ENCODE measurements at places on chromosomes 7 and 10. TPM values are rescaled to one million over a fixed set of nuclear protein-coding genes. Genes with fewer than 3 reads are reported as not detected.

GRCh38 chr7:16944936-16945335 lies 63.2 kb upstream of the AGR3 start:
- no peaks in the 10 kb centered on the region for H3K36me3 ChIP-seq
- no peaks in the 10 kb centered on the region for H3K4me1 ChIP-seq
- no peak overlapping the region for H3K27ac ChIP-seq

- H3K27me3 ChIP-seq: no peaks in the 10 kb centered on the region
- peak overlapping the region; percentile 88 for H3K27ac ChIP-seq
- DNase-seq: no peak
- peaks cover 52% of the 10 kb centered on the region for H3K4me1 ChIP-seq
- H3K4me3 ChIP-seq: peak overlapping the region; percentile 66
Observed at GRCh38 chr7:130913639-130914553, 179.9 kb upstream of the KLF14 start.

KIF20B gene
- total RNA-seq: 20.1 TPM

GRCh38 chr7:17158261-17158660 lies 140.2 kb upstream of the AHR start:
- no peak for DNase-seq
- no peaks in the 10 kb centered on the region for H3K27me3 ChIP-seq
- H3K27ac ChIP-seq: no peak overlapping the region
- H3K4me3 ChIP-seq: no peak overlapping the region

FBH1 gene
- total RNA-seq: 78.6 TPM

DNA sequence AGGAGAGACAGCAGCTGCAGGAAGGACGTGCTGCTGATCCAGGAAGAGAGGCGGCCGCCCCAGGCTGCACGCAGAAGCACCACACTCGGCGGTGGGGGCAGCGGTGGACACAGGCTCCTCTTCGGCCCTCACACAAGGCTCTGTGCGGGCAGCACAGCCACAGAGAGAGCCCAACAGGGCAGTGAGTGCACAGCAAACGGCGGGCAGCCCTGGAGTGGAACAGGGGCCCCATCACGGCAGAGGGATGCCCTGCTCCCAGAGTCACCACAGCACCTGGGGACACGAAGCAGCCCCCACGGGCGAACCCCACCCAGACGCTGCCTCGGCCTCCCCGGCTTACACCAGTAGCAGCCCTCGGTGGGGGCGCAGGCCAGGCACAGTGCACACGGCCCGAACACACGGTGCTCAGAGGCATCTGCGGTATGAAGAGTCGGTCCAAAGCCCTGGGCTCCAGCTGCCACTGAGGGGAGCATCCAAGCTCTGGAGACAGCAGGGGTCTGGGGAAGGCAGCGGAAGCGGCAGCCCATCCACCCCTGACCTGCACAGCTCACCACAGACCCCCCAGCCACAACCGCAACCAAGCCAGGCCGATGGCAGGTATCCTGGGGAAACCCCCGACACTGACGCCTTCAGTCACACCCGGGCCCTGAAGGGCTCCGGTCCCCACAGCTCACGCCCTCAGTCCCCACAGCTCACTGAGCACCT lies 16.8 kb downstream of the NUDT1 start:
- no peak for DNase-seq
- no peak overlapping the region for H3K4me3 ChIP-seq
- H3K27me3 ChIP-seq: no peaks in the 10 kb centered on the region
- no peak overlapping the region for H3K27ac ChIP-seq
- no peaks in the 10 kb centered on the region for H3K36me3 ChIP-seq
- no peaks in the 10 kb centered on the region for H3K4me1 ChIP-seq

GRCh38 chr7:13327669-13328068 lies 640.2 kb downstream of the ARL4A start:
- no peaks in the 10 kb centered on the region for H3K4me1 ChIP-seq
- no peak for DNase-seq
- no peak overlapping the region for H3K4me3 ChIP-seq
- no peaks in the 10 kb centered on the region for H3K27me3 ChIP-seq
- no peaks in the 10 kb centered on the region for H3K36me3 ChIP-seq

- DNase-seq: no peak
- no peak overlapping the region for H3K4me3 ChIP-seq
- H3K4me1 ChIP-seq: no peaks in the 10 kb centered on the region
- H3K27me3 ChIP-seq: no peaks in the 10 kb centered on the region
Observed at GRCh38 chr10:73932620-73933112, 21.7 kb downstream of the PLAU start.

GRCh38 chr7:8480527-8480926 lies 47.1 kb downstream of the NXPH1 start:
- DNase-seq: no peak
- no peak overlapping the region for H3K27ac ChIP-seq
- no peaks in the 10 kb centered on the region for H3K36me3 ChIP-seq
- H3K4me1 ChIP-seq: no peaks in the 10 kb centered on the region

TSPAN15 gene
- total RNA-seq: 1.2 TPM

DNA sequence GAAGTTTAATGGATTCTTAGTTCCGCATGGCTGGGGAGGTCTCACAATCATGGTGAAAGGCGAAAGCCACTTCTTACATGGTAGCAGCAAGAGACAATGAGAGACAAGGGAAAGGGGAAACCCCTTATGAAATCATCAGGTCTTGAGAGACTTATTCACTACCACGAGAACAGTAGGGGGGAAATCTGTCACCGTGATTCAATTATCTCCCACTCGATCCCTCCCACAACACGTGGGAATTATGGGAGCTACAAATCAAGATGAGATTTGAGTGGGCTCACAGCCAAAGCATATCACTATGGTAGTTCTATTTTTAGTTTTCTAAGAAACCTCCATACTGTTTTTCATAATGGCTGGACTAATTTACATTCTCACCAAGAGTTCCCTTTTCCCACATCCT lies 36.7 kb downstream of the SPAM1 start:
- H3K4me3 ChIP-seq: no peak overlapping the region
- DNase-seq: no peak
- no peaks in the 10 kb centered on the region for H3K4me1 ChIP-seq
- H3K27ac ChIP-seq: no peak overlapping the region

DNA sequence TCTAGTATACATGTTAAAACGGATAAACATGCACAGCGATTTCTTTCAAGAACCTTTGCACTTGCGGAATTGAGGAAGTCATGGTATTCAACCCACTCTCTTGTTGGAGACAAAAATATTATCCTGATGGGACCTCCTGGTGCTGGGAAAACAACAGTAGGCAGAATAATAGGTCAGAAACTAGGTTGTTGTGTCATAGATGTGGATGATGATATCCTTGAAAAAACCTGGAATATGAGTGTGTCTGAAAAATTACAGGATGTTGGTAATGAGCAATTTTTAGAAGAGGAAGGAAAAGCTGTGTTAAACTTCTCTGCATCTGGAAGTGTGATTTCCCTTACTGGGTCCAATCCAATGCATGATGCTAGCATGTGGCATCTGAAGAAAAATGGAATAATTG lies 6.9 kb downstream of the THNSL1 start:
- H3K36me3 ChIP-seq: no peaks in the 10 kb centered on the region
- no peaks in the 10 kb centered on the region for H3K27me3 ChIP-seq
- H3K27ac ChIP-seq: no peak overlapping the region
- H3K4me3 ChIP-seq: no peak overlapping the region
- H3K4me1 ChIP-seq: no peaks in the 10 kb centered on the region

DNA sequence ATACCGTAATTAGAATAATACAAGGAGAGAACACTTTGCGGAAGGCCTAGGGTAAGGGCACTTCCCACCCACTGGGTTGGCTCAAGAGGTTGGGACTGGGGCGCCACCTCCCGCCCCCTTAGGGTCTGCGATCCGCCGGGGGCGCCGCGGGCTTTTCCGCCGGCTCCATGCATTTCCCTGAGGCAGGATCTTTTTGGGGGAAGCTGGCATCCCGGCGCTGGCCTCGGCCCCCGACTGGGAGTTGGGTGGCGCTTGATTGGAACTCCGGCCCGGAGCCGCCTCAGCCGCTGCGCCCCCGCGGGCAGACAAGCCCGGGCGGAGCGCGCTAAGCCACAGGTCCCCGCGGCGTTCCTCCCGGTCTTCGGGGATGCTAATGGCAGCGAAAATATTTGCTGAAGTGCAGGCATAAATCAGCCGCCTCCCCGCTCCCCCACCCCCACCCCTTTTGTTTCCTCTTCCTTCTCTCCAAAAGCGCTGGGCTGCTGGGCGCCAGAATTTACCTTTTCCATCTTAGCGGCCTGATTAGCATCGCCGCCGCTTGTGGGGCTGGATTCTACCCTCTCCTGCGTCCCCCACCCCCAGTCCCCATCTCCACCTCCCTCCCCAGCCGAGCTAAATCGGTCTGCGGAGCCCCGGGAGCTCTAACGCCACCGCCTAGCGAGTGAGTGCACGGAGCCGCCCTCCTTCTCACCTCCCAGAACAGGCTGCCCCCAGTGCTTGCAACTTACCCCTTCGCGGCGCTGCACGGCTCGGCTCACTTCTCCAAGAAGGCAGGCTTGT lies 5.1 kb downstream of the UNC5B start:
- no peaks in the 10 kb centered on the region for H3K4me1 ChIP-seq
- H3K27me3 ChIP-seq: peaks cover 9% of the 10 kb centered on the region
- no peak overlapping the region for H3K27ac ChIP-seq

DNA sequence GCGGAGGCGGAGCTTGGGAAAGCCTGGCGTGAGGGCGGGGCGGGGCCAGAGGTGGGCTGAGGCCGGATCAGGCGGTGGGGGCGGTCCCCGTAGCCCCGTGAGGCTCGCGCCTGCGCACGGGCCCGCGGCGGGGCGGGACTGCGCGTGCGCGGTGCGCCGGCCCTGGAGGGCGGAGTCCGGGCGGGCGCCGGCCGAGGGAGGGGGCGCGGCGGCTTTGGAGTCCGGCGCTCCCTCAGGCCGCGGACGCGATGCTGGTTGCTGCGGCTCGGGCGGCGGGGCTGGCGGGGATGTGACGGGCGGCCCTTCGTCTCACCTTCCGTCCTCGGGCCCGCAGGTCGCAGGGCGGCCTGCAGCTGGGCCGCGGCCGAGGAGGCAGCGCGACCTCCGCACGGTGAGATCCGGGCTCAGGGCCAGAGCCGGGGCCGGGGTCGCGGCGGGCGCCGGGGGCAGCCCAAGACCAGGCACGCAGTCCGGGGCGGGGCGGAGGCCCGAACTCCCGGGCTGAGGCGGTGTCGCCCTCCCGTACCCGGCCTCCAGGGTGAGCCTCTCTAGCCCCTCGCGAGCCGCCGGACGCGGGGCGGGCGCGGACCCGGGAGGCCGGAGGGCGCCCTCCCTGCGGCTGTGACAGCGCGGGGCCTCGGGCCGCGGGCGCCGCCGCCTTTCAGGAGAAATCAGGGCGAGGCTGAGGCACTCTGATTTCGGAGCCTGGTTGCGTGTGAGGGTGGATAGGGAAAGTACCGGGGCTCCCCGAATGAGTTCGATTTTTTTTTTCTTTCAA lies at the start of gene CCSER2:
TSS of gene CCSER2 (plus strand) at position 172 of the 778 bp plus-strand sequence. CDS start 42,464 bp downstream, outside the sequence.
- no peaks in the 10 kb centered on the region for H3K36me3 ChIP-seq
- H3K4me3 ChIP-seq: peak within 1 kb of the TSS; percentile 74
- DNase-seq: peak; percentile 99
- no peaks in the 10 kb centered on the region for H3K27me3 ChIP-seq
- peak within 1 kb of the TSS; percentile 100 for H3K27ac ChIP-seq
- peaks cover 26% of the 10 kb centered on the region for H3K4me1 ChIP-seq

DNA sequence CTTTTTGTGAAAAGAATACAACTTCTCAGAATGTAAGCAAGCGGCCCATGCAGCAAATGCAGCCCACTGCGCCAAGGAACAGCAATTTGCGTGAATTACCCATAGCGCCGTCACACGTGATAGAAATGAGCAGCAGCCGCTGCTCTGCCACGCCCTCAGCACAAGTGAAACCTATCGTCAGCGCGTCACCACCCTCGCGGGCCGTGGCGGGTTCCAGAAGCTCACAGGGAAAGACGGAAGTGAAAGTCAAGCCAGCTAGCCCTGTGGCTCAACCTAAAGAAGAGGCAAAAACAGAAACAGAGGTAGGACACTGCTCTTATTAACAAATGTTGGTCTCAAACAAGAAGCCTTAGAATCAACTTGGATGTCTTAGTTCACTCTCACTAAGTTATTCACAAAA lies 70.5 kb downstream of the SHH start:
- peaks cover 39% of the 10 kb centered on the region for H3K36me3 ChIP-seq
- DNase-seq: no peak
- H3K27me3 ChIP-seq: no peaks in the 10 kb centered on the region
- no peak overlapping the region for H3K4me3 ChIP-seq

DNA sequence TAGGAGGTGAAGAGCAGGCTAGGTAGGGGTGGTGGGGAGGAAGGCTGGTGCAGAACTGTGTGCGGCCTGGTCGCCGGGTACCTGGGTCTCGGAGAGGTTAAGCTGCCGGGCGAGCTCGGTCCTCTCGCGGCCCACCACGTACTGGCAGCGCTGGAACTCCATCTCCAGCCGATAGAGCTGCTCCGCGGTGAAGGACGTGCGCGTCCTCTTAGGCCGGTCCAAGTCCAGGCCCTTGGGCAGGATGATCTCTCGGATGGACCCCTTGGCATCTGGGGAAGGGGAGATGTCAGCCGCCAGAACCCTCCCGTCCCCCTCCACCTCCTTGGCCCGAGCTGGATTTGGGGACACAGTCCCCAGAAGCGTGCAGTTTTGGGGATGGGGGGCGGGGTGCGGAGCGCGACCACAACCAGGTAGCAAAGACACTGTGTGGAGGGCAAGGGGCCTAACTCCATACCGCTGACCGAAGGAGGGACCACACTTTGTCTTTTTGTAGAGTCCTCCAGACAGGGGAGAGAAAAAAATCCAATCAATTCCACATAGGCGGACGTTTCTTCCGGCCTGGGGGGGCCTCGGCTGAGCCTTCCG lies 1.6 kb downstream of the VAX1 start:
- H3K36me3 ChIP-seq: no peaks in the 10 kb centered on the region
- no peaks in the 10 kb centered on the region for H3K4me1 ChIP-seq
- no peak overlapping the region for H3K27ac ChIP-seq
- H3K4me3 ChIP-seq: no peak overlapping the region
- no peak for DNase-seq

DNA sequence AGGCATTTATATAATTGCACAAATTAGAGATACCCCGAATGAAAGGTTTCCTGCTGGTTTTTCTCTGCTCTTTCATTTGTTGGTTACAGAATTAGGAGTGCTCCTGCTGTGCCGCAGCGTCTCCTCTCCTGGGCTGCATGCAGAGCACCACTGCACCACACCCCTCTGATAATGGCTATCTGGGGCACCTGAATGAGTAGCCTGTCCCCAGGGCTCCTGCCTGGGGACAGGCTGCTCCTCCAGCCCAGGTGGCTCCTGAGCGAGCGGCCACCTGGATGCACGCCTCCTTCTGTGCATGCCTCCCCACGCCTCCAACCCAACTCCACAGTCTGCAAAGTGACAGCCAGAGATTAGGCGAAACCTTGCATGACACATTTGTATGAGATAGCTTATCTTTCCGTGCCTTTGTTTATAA lies 242.6 kb upstream of the FZD8 start:
- H3K27ac ChIP-seq: no peak overlapping the region
- DNase-seq: no peak
- no peaks in the 10 kb centered on the region for H3K27me3 ChIP-seq
- H3K4me1 ChIP-seq: no peaks in the 10 kb centered on the region
- H3K36me3 ChIP-seq: no peaks in the 10 kb centered on the region

Measured in naive thymus-derived CD4-positive, alpha-beta T cell (primary cell).